IMR-90 (cell line): ENCODE measurements at places on chromosomes 6 and 20.
A peak's percentile ranks its signal among the peaks of the same experiment; 100 is the strongest.

DNA sequence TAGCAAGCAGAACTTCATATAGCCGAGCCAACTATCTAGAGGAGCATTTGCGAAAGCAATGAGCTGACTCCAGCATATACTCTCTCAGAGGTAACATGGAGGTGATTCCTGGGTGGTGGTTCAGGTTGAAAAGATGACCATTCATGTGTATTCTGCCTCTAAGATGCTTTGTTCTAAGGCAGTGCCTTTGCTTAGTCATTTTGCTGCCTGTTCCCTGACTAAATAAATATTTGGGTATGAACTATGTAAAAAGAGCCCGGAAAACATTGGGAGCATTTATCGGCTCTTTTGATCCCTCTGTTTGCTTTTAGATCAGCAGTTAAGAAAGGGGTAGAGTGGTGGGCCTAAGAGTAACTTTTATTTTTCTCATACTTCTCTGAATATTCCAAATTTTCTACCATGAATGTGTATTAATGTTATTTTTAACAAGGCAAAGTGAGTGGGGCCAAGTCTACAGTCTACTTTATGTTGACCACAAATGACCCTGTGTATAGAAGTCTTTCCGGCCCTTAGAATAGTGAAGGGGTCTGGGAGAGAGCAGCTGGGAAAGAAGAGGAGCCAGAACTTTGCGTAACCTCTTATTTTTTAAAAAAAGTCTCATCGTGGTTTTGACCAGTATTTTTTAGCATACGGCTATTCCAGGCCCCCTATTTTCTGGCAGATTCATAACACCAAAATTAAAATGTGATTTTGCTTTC, 206.5 kb upstream of the EYA4 start:
- no peaks in the 10 kb centered on the region for H3K27me3 ChIP-seq
- H3K4me1 ChIP-seq: no peaks in the 10 kb centered on the region; the same call in 1 of the 2 replicates
- no peaks in the 10 kb centered on the region for H3K36me3 ChIP-seq

GRCh38 chr6:136226674-136227377, 23.3 kb downstream of the MTFR2 start:
- H3K27me3 ChIP-seq: no peaks in the 10 kb centered on the region
- no peaks in the 10 kb centered on the region for H3K36me3 ChIP-seq
- DNase-seq: peak; percentile 74
- H3K4me3 ChIP-seq: no peak overlapping the region

GRCh38 chr6:168055696-168056489, 23.1 kb downstream of the FRMD1 start:
- no peaks in the 10 kb centered on the region for H3K4me1 ChIP-seq
- no peak overlapping the region for H3K27ac ChIP-seq
- DNase-seq: no peak
- H3K27me3 ChIP-seq: no peaks in the 10 kb centered on the region; the same call in 1 of the 2 replicates
- no peak overlapping the region for H3K4me3 ChIP-seq

GRCh38 chr6:20746024-20746423, 211.8 kb downstream of the CDKAL1 start:
- peaks cover under 1% of the 10 kb centered on the region; the same call in 1 of the 2 replicates for H3K4me1 ChIP-seq
- no peak overlapping the region for H3K27ac ChIP-seq
- no peaks in the 10 kb centered on the region for H3K27me3 ChIP-seq
- no peak overlapping the region for H3K4me3 ChIP-seq
- no peak for DNase-seq

GRCh38 chr6:31629014-31629413, 8.5 kb downstream of the PRRC2A start:
- no peak for DNase-seq
- H3K36me3 ChIP-seq: peaks cover 94% of the 10 kb centered on the region
- no peak overlapping the region for H3K27ac ChIP-seq
- H3K4me1 ChIP-seq: no peaks in the 10 kb centered on the region
- no peak overlapping the region for H3K4me3 ChIP-seq

DNA sequence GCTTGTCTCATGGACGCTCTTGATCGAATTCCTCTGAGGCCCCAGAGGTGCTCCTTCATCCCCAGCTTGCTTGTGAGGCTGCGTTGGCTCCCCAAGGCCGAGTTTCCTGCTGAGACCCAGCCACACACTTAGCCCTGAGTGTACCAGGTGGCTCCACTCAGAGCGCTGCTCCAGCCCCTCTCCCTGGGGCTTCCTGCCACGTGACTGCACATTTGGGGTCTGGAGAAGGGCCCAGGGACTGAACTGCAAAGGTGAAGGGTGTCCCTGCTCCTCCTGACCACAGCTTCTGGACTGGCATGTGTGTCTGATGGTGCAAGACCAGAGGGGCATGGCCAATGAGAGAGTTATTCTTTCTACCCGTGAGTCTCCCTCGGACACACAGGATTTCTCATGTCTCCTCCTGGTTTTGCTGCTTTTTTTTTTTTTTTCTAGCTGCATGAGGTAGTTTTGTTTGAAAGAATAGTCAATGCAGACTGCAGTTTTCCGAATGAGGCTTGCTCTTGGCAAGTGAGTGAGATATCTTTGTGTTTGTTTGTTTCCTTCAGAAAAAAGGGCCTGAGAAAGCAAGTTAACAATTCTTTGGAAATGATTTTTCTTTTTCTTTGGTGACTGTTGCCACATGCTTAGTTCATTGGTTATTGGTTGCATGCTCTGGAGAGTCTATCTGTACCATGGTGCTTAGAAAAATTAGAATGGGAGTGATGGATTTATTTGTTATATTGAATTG, 3.1 kb upstream of the ZNF831 start:
- H3K27me3 ChIP-seq: no peaks in the 10 kb centered on the region
- DNase-seq: no peak
- no peaks in the 10 kb centered on the region for H3K36me3 ChIP-seq
- no peaks in the 10 kb centered on the region for H3K4me1 ChIP-seq
- no peak overlapping the region for H3K4me3 ChIP-seq

DNA sequence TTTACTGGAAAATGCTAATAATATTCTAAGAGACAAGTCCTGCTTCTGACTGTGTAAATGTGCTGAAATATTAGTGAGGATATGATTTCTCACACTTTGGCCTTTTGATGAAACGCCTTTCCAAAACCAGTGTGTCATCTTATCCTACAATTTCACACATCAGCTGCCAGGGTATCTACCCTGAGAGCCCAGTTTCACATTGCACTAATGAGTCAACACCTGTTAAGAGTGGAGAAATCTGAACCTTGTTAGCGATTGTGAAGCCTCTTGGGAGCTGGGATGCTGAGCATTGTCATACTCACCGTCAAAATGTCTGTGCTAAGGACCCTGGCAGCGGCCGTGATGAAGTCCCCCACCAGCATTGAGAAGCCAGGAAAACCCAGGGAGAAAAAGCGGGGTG, 166.0 kb downstream of the RALGAPA2 start:
- no peaks in the 10 kb centered on the region for H3K36me3 ChIP-seq
- no peak for DNase-seq
- no peaks in the 10 kb centered on the region for H3K27me3 ChIP-seq

DNA sequence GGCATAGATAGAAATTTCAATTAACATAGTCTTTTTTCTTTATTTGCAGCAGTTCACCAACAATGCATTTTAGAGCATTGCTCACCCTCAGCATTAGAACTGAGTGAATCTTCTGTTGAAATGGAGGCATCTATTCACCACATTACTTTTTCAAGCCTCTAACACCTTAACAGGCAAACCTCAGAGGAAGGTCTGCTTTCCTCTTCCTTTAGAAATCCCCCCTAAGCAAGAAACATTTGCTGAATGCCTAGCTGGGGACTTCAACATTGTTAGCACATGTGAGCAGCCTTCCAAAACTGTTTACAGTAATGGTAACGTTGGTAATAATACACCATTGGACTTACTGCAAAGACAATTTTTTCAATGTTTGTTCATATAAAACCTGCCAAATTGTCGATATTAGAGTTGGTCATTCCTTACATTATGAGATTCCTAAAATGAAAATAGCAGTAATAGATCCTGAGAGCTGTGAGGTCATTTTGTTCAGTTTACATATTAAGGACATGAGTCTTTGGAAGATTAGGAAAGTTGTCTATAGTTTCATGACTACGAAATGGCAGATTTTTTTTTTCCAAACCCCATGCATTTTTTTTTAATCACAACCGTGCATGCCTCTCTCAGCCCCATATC, 20.6 kb upstream of the AKIRIN2 start:
- H3K4me1 ChIP-seq: peaks cover 22% of the 10 kb centered on the region
- H3K4me3 ChIP-seq: no peak overlapping the region
- H3K27ac ChIP-seq: peak overlapping the region; percentile 95
- DNase-seq: peak; percentile 83
- H3K27me3 ChIP-seq: no peaks in the 10 kb centered on the region

GRCh38 chr20:51439160-51439689, 103.3 kb downstream of the NFATC2 start:
- peaks cover 2% of the 10 kb centered on the region for H3K4me1 ChIP-seq
- no peak for DNase-seq
- H3K27ac ChIP-seq: no peak overlapping the region
- no peaks in the 10 kb centered on the region for H3K36me3 ChIP-seq

DNA sequence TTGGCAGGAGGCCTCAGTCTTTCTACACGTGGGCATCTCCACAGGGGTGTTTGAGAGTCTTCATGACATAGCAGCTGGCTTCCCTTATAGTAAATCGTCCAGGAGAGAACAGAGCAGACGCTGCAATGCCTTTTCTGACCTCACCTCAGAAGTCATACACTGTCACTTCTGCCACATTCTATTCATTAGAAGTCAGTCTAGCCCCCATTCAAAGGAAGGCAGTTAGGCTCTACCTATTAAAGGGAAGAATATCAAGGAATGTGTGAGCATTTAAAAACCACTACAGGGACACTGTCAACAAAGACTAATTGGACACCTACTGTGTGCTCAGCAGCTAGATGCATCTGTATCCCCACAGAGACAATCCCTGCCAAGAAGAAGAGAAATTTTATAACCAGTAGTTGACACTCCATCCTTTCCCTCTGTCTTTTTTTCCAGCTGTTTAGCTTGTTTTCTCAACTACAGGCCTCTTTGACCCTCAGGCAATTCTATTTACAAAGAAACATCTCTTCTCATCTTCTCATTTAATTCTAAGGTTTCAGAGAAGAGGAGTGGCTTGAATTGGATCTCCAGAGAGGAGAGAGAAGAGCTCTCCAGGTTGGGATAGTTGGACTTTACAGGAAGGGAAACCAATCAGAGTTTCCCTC, 18.6 kb downstream of the ARMC12 start:
- H3K4me3 ChIP-seq: no peak overlapping the region
- H3K36me3 ChIP-seq: no peaks in the 10 kb centered on the region
- no peaks in the 10 kb centered on the region for H3K4me1 ChIP-seq
- DNase-seq: no peak
- peaks cover 27% of the 10 kb centered on the region for H3K27me3 ChIP-seq

- DNase-seq: no peak
- no peaks in the 10 kb centered on the region for H3K36me3 ChIP-seq
- no peak overlapping the region for H3K27ac ChIP-seq
- H3K27me3 ChIP-seq: no peaks in the 10 kb centered on the region
- H3K4me1 ChIP-seq: no peaks in the 10 kb centered on the region
These were observed 13.9 kb downstream of the MYB start for GRCh38 chr6:135195041-135195440.
